ENCODE measurements at places on chromosomes 4 and X.

- no peak for DNase-seq
These were observed 9.9 kb downstream of the CPE start for GRCh38 chr4:165388756-165389155.

GRCh38 chr4:6341696-6342095 lies 72.0 kb downstream of the WFS1 start:
- no peak for DNase-seq

DNA sequence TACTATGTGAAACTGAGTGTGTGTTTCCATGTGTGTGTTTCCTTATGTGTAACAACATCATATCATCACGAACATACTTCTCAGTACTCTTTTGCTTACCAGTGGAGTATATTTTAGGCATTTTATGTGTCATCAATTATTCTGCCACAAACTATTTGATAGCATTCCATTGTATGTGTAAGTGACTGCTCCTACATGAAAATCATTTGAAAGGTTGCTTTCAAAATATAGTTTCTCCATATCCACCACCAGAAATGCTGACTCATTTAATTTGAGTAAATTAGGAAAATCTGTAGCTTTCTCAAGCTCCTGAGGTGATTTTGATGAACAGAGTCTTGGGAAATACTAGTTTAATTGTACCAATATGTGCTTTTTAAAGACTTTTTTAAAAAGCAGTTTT lies 376.2 kb downstream of the PCDH18 start:
- no peak for DNase-seq

DNA sequence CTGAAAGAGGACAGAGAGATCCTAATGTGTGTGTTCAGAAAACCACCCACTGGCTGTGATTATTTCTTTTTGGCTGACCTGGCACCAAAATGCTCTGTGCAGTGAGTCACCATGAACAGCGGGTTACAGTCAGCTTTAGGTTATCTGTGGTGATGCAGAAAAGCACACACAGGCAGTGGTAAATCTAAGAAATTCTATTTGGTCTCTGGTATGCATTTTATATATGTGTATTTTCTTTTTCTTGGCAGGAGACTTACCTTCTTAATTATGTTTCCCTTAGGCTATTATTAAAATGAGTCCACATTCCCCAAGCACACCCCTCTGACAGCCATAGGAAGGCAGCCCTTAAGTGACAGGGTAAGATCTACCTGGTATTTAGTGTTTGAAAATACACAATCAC lies 79.1 kb upstream of the TFDP3 start:
- no peak for DNase-seq

DNA sequence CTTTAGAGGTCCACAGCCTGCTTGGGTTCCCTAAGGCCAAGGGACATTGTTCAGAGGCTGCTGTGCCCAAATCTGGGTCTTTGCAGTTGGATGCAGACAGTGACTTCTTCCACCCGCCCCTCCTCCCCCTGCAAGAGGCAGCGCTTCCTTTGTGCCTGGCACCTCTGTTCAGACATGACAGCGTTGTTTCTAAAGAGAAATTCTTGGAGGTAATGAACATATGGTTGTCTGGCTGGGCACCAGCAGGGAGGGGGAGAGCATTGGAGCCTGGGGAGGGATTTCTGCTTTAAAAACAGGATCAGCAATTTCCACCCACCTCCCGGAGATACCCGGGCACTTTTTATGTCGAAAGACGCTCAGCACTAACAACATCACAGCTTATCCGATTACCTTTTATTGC lies 51.5 kb downstream of the PSAPL1 start:
- no peak for DNase-seq

DNA sequence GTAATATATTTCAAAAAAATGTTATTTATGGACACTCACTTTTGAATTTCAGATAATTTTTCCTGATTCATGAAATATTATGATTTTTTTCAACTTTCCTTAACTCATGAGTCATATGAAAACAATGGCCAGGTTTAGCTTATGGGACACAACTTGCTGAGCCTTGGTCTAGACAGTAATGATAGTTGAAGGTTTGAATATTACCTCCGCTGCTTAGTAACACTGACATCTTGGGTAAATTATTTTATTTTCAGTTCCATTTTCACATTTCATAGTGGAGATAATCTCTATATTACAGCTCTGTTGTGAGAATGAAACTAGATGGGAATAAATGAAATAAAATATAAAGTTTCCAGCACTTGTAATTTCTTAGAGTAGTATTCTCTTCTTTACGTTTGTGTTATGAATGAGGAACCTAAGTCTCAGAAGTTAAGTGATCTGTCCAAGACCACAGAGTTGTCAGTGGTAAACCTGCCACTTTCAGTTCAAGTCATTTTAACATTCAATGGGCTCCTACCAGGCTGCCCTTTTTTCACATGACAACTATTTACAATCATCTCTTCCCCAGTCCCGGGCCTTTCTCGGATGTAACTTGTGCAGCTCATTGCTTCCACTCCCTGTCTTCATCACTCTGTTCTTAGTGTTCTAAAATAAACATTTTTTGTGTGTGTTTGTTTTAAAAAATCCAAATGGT lies 46.8 kb upstream of the GC start:
- DNase-seq = no peak

DNA sequence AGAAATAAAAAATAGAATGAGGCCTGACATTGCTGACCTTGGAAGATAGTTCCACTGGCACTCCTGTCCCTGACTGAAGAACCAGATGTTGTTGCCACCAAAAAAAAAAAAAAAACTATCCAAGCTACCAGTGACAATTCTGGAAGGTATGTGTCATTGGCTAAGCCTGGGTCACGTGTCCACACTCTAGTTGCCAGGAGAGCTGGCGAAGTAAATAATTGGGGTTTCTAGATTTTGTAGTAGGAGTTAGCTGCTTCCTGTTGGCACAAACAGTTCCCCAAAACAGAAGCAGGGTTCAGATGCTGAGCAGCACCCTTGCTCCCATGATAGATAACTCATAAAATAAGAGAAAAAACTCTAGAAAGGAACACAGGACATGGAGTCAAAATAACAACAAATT lies 20.5 kb downstream of the MND1 start:
- no peak for DNase-seq

DNA sequence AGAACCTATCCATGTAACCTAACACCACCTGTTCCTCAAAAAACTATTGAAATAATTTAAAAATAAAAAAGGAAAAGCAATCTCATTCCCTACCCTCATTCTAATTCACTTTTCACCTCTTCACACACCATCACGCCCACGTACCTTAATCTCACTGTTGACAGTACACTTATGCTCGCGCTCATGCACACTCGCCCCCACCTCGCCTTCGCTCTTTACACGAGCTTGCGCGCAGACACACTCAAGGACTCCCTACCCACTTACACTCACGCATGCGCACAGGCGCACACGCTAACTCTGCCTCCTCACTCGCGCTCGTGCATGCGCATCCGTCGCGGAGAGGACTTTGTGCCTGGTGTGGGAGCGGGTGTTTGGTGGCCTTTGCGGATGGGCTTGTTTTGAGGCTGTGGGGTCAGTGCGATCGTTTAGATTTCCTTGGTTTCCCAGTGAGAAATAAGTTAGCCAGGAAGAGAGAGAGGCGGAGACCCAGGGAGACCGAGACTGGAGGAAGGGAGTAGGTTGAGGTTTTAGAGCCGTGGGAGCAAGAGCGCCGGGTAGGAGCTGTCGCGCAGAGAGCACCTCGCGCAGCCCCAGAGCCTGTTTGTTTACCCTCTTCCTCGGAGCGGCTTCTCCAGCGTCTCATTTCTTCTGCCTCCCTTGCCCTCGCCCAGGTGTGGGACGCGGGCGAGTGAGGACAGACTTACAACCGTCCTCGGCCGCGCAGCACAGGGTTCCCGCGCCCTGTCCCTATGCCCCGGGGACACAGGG lies 8.1 kb upstream of the GSX2 start:
- DNase-seq = peak; percentile 67

DNA sequence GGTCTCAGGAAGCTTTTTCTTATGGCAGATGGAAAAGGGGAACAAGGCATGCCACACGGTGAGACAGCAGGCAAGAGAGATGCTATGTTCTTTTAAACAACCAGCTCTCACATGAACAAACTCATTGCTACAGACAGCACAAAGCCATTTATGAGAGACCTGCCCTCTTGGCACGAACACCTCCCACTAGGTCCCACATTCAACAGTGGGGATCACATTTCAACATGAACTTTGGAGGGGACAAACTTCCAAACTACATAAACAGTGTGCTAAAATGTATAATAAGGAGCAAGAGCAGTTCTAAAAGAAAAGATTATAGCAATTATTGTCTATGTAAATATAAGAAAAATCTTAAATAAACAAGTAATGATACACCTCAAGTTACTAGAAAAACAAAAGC lies 391.8 kb upstream of the CPXCR1 start:
- DNase-seq = no peak

GRCh38 chrX:105210258-105210657 lies 10.2 kb downstream of the TEX13A start:
- no peak for DNase-seq

- DNase-seq = no peak
These were observed 1108.1 kb downstream of the PCDH19 start for GRCh38 chrX:99301990-99302389.

- no peak for DNase-seq
These were observed 5.3 kb downstream of the GAGE10 start for GRCh38 chrX:49308604-49309269.

GRCh38 chrX:155514225-155514624 lies 55.8 kb upstream of the F8A3 start:
- DNase-seq = no peak

DNA sequence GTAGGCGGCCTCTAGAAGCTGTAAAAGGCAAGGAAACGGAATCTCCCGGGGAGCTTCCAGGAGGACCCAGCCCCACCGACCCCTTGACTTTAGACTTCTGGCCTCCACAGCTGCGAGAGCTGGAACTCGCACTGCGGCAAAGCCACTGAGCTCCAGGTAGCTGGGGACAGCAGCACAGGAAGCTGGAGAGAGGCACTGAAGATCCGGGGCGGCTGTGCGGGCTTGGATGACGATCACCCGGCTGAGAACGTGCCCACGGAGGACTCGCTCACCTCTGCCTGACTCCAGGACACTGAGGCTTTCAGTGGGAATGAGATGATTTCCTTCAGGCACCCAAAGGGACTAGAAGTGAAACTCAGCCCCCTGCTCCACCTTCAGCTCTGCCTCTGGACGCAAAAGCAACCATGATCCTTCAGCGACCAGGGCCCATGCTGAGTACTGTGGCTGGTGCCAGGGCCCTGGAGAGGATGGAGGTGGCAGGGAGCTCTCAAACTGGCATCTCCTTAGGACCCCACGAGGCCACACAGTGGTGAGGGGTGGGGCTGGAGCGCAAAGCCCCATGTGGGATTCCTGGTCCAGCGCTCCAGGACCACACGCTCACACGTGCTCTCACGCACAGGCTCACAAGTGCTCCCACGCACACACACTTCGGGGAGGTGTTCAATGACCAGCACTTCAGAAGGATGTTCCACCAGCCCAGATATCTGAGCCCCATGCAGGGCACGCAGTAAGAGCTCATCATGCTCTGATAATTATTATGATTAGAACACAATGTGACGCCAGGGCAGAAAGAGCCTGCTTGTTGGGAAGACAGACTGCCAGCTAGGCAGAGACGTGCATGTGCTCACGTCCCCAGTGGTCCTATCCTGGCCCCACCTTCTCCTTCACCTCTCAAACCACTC lies 47.2 kb downstream of the ADRA2C start:
- no peak for DNase-seq

DNA sequence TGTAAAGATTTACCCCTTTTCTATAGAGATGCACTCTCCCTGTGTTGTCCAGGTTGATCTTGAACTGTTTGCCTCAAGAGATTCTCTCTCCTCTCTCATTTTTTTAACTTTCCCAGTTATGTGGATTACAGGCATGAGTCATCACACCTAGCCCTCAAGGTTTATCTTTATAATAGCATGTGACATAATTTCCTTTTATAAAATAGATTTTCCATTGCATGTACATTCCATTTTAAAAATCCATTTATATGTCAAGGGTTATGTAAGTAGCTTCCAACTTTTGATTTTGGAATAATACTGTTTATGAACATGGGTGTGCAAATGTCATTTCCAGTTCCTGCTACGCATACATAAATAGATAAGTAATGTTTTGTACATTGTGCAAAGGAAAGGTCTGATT lies 20.6 kb downstream of the ZNF721 start:
- no peak for DNase-seq

- no peak for DNase-seq
These were observed 12.9 kb downstream of the PPP2R3B start for GRCh38 chrX:373641-374471.

GRCh38 chr4:127018381-127018780 lies 614.4 kb upstream of the INTU start:
- DNase-seq = no peak

DNA sequence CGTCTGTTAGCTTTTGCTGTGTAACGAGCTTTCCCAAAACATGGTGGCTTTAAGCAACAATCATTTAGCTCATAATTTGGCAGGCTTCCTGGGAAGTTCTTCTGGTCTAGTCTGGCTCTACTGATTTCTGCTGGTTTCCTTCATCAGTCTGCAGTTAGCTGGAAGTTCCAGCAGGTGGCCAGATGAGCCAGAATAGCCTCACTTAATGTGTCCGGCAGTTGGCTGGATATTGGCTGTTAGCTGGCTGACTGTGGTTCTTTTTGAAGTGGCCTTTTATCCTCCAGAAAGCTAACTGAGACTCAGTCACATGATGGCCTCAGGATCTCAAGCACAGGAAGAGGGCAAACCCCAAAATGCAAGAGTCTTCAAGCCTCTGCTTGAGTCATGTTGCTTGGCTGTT lies 34.9 kb downstream of the FTHL17 start:
- no peak for DNase-seq

DNA sequence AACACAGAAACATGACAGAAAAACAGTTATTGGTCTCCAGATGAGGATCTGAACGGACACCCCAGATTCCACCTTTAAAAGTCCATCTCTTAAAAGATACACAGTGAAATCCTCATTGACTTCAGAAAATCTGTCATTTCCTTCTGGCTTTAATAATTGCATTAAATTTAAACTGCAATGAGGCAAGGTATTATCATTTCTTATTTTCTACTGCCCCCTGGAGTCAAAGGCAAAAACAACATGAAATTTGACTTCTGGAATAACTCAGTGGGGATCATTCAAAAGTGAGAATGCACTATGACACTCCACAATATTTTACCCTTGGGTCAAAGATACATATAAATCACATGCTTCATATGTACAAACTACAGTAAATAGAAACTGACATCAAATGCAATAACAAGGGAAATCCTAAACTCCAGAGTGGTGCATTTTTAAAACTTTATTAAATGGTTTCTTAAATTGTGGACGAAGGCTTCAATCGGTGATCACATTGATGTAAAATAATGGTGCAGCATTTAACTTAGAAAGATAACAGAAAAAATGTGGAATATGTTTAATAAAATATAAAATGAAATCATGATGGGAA lies 56.4 kb upstream of the SPANXN1 start:
- no peak for DNase-seq

DNA sequence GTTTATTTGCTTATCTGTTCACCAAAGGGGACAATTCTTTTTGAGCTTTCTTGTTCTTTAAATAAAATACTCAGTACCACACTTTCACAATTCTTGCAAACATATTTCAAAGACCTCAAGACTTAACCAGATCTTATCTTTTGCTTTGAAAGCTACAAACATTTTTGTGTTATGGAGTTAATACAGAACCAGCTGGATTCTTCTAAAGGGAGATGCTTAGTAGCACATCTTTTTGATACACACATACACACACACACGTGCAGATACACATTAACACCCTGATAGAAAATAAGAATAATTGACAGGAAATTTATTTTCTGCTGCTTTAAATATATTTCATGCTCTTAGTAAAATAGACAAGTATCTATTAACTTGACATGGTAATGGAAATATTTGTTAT lies 379.1 kb downstream of the SH2D1A start:
- no peak for DNase-seq

Data from stimulated activated CD4-positive, alpha-beta T cell treated with anti-CD3 and anti-CD28 coated beads, Interleukin-1b, Interleukin-23, amount 100 ng/mL, for 1 hour (primary cell).